GDM1 (cell line): ENCODE measurements at places on chromosomes 12 and 14.

GRCh38 chr12:130768120-130768519, 52.0 kb upstream of the RIMBP2 start:
- no peak for DNase-seq

DNA sequence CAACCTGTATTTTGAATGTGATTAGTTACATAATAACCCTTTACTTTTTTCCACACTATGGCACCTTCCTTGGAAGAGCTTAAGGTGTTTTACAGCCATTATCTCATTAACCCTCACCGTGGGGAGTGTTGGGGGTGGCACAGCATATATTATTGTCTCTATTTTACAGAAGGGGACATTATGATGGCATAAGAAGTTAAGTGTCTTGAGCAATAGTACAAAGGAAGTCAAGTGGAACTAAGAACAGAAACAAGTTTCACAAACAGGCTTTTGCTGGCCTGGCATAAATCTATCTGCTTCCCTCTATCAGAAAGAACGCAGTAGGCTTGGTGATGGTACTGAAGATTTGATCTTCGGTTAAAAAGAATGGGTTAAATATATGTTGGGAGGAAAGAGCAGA, 169.7 kb upstream of the OTX2 start:
- no peak for DNase-seq

DNA sequence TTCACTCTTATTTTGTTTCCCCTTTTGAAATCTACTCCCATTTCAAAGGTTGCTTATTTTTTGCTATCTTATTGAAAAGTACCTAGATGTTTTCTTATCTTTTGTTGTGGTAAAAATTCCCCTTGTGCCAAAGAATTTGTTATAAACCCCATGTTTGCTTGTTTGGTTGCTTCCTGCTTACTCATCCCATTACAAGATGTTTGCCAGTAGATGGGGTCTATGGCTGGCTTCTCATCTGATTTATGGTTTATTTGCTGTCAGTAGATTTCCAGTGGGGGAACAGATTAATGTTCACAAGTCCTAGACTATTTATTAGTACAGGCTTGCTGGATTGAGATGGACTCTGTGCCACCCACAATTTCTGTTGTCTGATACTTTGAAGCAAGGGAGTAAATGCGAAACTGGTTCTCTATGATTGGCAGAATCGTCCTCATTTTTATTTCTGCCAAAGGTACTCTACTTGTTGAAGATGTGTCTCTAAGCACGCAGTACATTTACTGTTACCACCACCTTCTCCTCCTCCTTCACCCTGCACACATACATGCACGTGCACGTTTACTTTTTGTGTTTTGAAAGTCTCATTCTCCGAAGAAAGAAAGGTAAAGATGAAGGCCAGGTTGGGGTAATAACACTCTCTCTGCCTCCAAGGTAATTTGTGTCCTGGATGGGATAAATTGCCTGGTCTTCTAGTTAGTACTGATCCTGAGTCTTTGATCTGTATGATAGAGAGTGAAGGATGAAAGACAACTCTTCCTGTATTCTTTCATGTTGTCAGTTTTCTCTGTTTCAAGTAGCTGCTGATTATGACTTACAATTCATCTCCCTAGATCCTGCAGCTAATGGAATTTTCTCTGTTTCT, 117.2 kb upstream of the ATP2B1 start:
- DNase-seq = no peak

DNA sequence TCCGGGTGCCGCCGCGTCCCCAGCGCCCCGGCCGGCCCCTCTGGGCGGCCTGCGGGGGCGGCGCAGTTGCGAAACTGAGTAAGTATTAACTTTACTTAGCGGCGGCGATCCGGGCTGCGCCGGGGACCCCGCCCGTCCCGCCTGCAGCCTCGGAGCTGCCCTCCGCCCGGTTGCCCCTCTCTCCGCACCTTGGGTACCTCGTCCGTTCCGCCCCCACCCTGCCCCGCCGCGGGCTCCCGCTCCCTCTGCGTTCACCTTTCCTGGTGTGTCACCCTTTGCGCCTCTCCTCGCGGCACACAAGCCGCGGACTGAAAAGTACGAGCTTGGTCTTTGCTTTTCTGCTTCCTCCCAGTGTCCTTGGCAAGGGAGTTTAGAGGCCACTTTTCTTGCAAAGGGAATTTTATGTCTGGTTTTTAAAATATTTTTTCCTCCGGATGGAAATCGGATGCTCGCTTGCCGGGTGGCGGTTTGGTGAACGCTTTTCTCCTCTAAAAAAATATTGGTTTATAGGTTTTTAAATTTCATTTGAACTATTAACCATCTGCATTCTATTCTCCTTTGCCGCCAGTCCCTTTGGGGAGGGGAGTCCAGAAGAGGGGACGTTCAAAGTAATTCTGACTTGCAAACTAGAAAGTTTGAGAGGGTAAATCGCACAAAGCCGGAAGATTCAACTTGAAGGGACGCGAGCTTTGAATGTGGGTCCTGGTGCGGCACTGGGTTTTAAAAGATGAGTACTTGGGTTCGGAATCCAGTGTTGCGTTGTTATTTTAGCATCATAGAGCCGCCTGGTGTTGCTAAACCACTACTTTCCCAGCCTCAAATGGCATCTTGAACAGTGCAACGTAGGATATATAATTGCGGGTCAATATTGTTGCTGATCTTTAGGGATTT, 834 bp downstream of the RASSF8 start:
- DNase-seq = no peak
